Osteocyte (in vitro differentiated cells): ENCODE measurements at places on chromosomes 16 and 17. TPM values are rescaled to one million over a fixed set of nuclear protein-coding genes. Genes with fewer than 3 reads are reported as not detected.

The PHKG2 gene
- 28.6 and 31.1 TPM in 2 replicates for total RNA-seq

The CCL13 gene
- total RNA-seq, result not detected in 2 replicates

The USP10 gene
- total RNA-seq, result 46.3 and 56.6 TPM in 2 replicates

GRCh38 chr16:89261691-89262563, 44.4 kb downstream of the ZNF778 start:
- H3K27ac ChIP-seq, result peak overlapping the region; percentile 57
- H3K27me3 ChIP-seq, result no peaks in the 10 kb centered on the region
- H3K36me3 ChIP-seq, result peaks cover 4% of the 10 kb centered on the region
- H3K4me3 ChIP-seq, result no peak overlapping the region
- H3K4me1 ChIP-seq, result peaks cover 2% of the 10 kb centered on the region
- DNase-seq, result no peak

GRCh38 chr16:89173174-89173921, 1.8 kb downstream of the CDH15 start:
- H3K36me3 ChIP-seq, result no peaks in the 10 kb centered on the region
- peaks cover 23% of the 10 kb centered on the region for H3K4me1 ChIP-seq
- peaks cover 3% of the 10 kb centered on the region for H3K27me3 ChIP-seq
- H3K4me3 ChIP-seq, result no peak overlapping the region
- H3K27ac ChIP-seq, result no peak overlapping the region

DNA sequence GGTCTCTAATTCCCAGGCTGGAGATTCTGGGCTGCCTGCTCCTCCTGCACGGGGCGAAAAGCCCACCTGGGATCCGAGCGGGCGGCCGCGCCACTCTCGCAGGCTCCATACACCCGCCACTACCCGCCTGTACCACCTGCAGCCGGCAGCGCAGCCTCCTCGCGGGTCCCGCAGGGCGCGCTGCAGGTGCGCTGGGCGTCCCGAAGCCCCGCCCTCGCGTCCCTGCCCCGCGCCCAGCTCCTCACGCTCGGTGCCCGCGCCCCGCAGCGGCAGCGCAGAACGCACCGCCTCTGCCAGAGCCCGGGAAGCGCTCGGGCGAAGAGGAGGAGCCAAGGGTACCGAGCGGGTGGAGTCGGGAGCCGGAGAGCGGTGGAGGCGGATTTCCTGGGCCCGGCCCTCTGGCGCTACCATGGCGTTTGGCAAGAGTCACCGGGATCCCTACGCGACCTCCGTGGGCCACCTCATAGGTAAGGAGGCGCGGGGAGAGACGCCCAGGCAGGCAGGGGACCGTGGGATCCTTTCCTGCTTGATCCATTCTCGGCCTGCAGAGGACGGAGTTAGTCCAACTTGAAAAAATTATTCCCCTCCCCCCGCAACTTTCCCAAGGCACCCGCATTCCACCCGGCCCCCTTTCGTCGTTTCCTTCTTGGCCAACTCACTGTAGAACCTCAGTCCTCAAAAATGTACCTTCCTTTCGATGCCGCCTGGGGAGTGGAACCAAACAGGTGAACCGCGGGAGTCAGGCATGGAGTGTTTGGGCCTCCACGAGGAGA, at the start of gene TOM1L1:
TOM1L1 (plus strand) TSS at position 396 of the 773 bp plus-strand sequence; CDS start at position 410, 14 bp downstream.
- no peak within 1 kb of the TSS for H3K27ac ChIP-seq
- peaks cover 9% of the 10 kb centered on the region for H3K36me3 ChIP-seq
- H3K4me1 ChIP-seq, result peaks cover 38% of the 10 kb centered on the region

DNA sequence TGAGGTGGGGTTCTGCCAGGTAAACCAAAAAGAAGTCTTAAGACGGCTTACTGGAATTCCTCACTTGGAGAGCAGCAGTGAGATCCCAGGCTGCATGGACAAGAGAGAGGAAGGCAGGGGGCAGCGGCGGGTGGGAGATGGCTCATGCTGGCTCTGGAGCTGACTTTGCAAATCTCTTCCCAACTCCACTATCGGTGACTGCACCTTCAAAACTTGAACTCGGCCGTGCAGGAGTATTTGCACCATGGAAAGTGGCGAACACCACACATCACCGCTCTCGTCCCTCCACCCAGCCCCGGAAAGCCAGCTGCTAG, 16.7 kb downstream of the CA5A start:
- peaks cover 12% of the 10 kb centered on the region for H3K4me1 ChIP-seq
- H3K27ac ChIP-seq, result no peak overlapping the region
- no peak overlapping the region for H3K4me3 ChIP-seq

GRCh38 chr17:76738468-76738850, 540 bp downstream of the MFSD11 start:
- H3K27ac ChIP-seq, result peak overlapping the region; percentile 99
- H3K27me3 ChIP-seq, result no peaks in the 10 kb centered on the region
- H3K36me3 ChIP-seq, result peaks cover 35% of the 10 kb centered on the region
- no peak for DNase-seq
- peaks cover 50% of the 10 kb centered on the region for H3K4me1 ChIP-seq
- peak overlapping the region; percentile 95 for H3K4me3 ChIP-seq
